ENCODE measurements at places on chromosomes 11 and 22. TPM values are rescaled to one million over a fixed set of nuclear protein-coding genes. Genes with fewer than 3 reads are reported as not detected.

The VSIG10L2 gene
- total RNA-seq, result not detected

The OR4B1 gene
- not detected for total RNA-seq

The PGA3 gene
- total RNA-seq, result not detected

The SEC14L2 gene
- 7.2 TPM for total RNA-seq

The PRRG4 gene
- total RNA-seq, result 1.0 TPM

The PPP6R3 gene
- total RNA-seq, result 115 TPM

The APOL3 gene
- total RNA-seq, result 143 TPM

The ACRV1 gene
- total RNA-seq, result not detected

The WNT11 gene
- total RNA-seq, result not detected

The IGSF9B gene
- 134 TPM for total RNA-seq

The FXYD2 gene
- total RNA-seq, result 1.3 TPM

The SLC22A8 gene
- total RNA-seq, result not detected

The FAM180B gene
- total RNA-seq, result 0.18 TPM

The CARD16 gene
- total RNA-seq, result 65.3 TPM

The TMEM121B gene
- total RNA-seq, result 0.09 TPM

The GUCY1A2 gene
- 0.05 TPM for total RNA-seq

The C11orf65 gene
- total RNA-seq, result 0.39 TPM

The EIF4G2 gene
- total RNA-seq, result 838 TPM

The CNTF gene
- 3.6 TPM for total RNA-seq

The CELSR1 gene
- total RNA-seq, result 0.41 TPM

The MMP13 gene
- not detected for total RNA-seq

The FAM181B gene
- total RNA-seq, result not detected

The CDC42EP2 gene
- 2.8 TPM for total RNA-seq

The ADAMTS15 gene
- total RNA-seq, result 0.02 TPM

The E2F8 gene
- 41.9 TPM for total RNA-seq

The CHRM1 gene
- not detected for total RNA-seq

The HEPHL1 gene
- not detected for total RNA-seq

The CLDN5 gene
- total RNA-seq, result 0.30 TPM

The VSTM5 gene
- not detected for total RNA-seq

The KLHL22 gene
- total RNA-seq, result 52.1 TPM

The MRGPRX4 gene
- not detected for total RNA-seq

The LRP4 gene
- total RNA-seq, result not detected

Measured in T-helper 2 cell treated with Interferon-gamma antibody and Interleukin-4, amounts not matched to agents 100 ng/mL and 5 ng/mL, for 36 hours (primary cell).